ENCODE measurements at places on chromosomes 12 and 14. TPM values are rescaled to one million over a fixed set of nuclear protein-coding genes. Genes with fewer than 3 reads are reported as not detected.

DNA sequence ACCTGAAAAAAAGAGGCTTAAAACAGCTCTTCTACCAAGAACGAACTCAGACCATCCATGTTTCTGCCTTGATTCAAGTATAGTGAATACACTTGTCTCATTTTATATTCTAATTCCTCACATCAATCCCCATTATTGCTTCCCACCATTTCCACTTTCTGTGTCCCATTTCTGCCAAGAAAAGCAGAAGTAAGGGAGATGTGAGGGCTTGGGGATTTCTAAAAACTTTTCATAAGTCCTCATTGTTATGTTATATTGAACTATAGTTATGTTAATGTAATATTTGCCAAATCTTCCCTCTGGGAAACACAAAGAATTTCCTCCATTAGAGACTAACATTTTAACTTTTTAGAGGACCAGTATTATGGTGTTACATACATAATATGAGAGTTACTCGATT is 48.2 kb upstream of the PSMA6 start:
- no peaks in the 10 kb centered on the region for H3K4me1 ChIP-seq
- no peak overlapping the region for H3K4me3 ChIP-seq
- DNase-seq: no peak
- H3K27ac ChIP-seq: no peak overlapping the region

DNA sequence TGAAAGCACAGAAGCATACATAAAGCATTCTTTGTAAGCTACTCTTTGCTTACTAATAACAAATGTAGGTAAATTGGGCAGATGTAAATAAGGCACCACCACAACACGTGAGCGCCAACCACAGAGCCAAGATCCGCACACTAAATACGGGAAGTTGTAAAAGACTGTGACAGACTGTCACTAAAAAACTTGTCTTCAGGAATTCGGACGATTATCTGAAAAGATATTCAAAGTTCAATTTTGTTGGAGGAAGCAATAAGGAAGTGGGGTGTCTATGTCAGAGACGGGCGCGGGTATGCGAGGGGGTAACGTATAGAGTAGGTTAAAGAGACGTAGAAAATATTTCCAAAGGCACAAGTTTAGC is 1.5 kb upstream of the HSP90B1 start:
- DNase-seq: no peak
- peak overlapping the region; percentile 70 for H3K4me3 ChIP-seq
- H3K27me3 ChIP-seq: no peaks in the 10 kb centered on the region
- H3K36me3 ChIP-seq: peaks cover 6% of the 10 kb centered on the region
- H3K27ac ChIP-seq: peak overlapping the region; percentile 89

- no peaks in the 10 kb centered on the region for H3K4me1 ChIP-seq
- peaks cover 2% of the 10 kb centered on the region for H3K27me3 ChIP-seq
- no peak for DNase-seq
- H3K27ac ChIP-seq: no peak overlapping the region
- H3K36me3 ChIP-seq: no peaks in the 10 kb centered on the region
Observed at GRCh38 chr12:52271158-52271557, 3.3 kb upstream of the KRT86 start.

The SPTSSA gene
- 15.9 TPM for total RNA-seq

The SLC16A7 gene
- 44.2 TPM for total RNA-seq

DNA sequence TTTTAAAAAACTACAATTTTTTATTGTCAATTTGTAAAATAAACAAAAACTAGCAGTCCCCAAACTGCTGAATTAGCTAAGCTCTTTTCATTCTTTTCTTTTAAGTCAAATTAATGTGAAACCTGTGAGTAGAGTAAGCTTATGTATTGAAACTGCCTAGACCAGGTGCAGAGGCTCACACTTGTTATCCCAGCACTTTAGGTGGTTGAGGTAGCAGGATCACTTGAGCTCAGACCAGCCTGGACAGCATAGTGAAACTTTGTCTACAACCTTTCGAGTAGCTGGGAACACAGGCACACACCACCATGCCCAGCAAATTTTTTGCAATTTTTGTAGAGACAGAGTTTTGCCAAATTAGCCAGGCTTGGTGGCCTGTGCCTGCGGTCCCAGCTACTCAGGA is 26.4 kb downstream of the SCFD1 start:
- no peaks in the 10 kb centered on the region for H3K27me3 ChIP-seq
- H3K36me3 ChIP-seq: peaks cover 2% of the 10 kb centered on the region
- DNase-seq: no peak

DNA sequence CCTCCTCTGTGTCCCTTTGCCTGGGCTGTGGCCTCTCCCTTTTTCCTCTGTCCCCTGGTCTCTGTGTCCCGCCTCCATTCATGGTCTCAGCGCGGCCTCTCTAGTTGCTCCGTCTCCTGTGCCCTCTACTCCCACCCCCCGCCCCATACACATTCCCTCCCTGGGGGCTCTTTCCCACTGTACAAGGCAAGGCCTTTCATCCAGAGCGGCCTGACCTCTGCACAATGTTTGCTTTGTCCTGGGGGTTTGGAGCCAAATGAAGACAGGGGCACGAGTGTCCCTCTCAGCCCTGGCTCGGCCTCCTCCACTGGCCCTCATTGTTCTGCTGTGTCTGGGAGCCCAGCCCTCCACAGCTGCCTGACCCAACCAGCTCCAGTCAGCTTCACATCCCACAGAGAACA is 678.6 kb downstream of the BCL11B start:
- H3K4me3 ChIP-seq: no peak overlapping the region
- no peaks in the 10 kb centered on the region for H3K27me3 ChIP-seq
- no peaks in the 10 kb centered on the region for H3K36me3 ChIP-seq
- H3K27ac ChIP-seq: no peak overlapping the region
- no peaks in the 10 kb centered on the region for H3K4me1 ChIP-seq

- DNase-seq: peak; percentile 59
- H3K4me3 ChIP-seq: peak overlapping the region; percentile 88
- peaks cover 4% of the 10 kb centered on the region for H3K4me1 ChIP-seq
- peak overlapping the region; percentile 92 for H3K27ac ChIP-seq
- no peaks in the 10 kb centered on the region for H3K27me3 ChIP-seq
Observed at GRCh38 chr12:22626406-22626805, 1.4 kb downstream of the ETNK1 start.

DNA sequence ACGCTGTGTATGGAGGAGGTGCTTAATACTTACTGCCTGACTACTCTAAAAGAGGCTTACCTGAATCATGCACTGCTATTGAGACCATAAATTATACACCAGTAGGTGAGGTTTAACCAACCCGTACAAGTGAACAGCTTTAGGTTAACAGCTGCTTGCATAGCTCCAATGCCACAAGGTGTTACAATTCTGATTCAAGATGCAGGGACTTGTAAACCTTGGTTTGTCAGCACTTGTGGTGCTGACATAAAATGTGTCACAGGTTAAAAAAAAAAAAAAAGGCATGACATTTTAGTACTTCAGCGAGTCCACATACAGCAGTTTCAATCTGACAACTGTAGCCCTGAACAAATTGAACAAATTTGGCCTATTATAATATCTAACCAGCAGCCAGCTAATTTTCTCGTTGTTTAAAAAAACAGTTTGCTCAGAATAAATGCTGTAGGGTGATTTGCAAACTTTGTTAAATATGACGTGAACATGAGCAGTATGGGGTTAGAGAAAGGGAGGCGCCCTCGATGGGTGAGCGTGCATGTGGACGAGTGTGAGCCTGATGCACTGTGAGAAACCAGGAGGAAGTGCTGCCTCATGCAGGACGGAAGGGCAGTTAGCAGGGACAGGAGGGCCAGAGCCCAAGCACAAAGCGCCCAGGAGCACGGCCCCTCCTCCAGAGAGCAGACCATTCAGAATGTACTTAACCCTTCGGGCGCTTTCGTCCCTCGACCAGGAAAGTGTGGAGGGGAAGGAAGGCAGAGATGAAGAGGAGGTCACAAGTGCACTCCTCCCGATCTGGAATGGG is 44.7 kb downstream of the TCHP start:
- H3K4me1 ChIP-seq: peaks cover 26% of the 10 kb centered on the region
- no peaks in the 10 kb centered on the region for H3K27me3 ChIP-seq
- DNase-seq: peak; percentile 48
- H3K36me3 ChIP-seq: peaks cover 13% of the 10 kb centered on the region
- peak overlapping the region; percentile 77 for H3K27ac ChIP-seq

GRCh38 chr12:130338794-130339601 is 1.3 kb downstream of the PIWIL1 start:
- no peaks in the 10 kb centered on the region for H3K4me1 ChIP-seq
- no peak overlapping the region for H3K4me3 ChIP-seq
- no peaks in the 10 kb centered on the region for H3K27me3 ChIP-seq
- DNase-seq: no peak
- H3K36me3 ChIP-seq: no peaks in the 10 kb centered on the region

GRCh38 chr12:8712572-8712971 is 14.8 kb downstream of the RIMKLB start:
- no peak overlapping the region for H3K27ac ChIP-seq
- H3K4me1 ChIP-seq: peaks cover 2% of the 10 kb centered on the region
- H3K27me3 ChIP-seq: no peaks in the 10 kb centered on the region
- H3K4me3 ChIP-seq: no peak overlapping the region

The CCDC38 gene
- total RNA-seq: not detected

- H3K4me1 ChIP-seq: peaks cover 14% of the 10 kb centered on the region
- no peaks in the 10 kb centered on the region for H3K27me3 ChIP-seq
- DNase-seq: peak; percentile 85
- H3K27ac ChIP-seq: peak overlapping the region; percentile 60
- no peak overlapping the region for H3K4me3 ChIP-seq
Observed at GRCh38 chr12:3117591-3118015, 40.4 kb downstream of the TSPAN9 start.

DNA sequence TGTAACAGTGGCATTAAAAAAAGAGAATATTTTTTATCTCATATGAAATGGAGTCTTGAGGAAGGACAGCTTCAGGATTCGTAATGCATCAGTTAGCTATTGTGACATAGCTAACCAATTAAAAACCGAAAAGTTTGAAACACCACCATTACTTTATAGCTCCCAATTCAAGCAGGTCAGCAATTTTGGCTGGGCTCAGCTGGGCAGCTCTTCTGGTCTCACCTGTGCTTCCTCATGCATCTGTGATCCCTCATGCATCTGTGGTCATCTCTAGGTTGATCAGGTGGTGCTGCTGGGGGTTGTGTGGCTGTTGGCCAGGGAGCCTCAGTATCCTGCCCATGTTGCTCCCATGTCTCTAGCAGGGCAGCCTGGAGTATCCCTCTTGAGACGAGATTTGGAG is 76.7 kb upstream of the KCNA1 start:
- H3K27ac ChIP-seq: no peak overlapping the region
- no peaks in the 10 kb centered on the region for H3K4me1 ChIP-seq
- H3K36me3 ChIP-seq: no peaks in the 10 kb centered on the region
- DNase-seq: no peak

DNA sequence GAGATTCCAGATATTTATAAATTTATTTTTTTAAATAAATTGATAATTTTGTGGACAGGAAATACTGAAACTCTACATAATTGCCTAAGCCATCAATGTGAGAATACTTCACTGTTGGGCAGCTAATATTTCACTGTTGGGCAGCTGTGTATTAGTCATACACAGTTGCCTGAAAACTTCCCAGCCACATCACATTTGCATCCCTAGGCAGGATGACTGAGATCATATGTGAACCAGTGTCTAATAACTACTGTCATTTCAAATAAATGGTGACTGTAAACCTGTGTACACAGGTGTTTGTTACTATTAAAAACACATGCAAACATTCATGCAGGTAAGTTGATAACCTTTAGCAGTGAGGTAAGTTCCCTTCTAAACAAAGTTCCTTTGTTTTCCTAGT is 43.9 kb downstream of the TMTC3 start:
- no peak overlapping the region for H3K4me3 ChIP-seq
- H3K4me1 ChIP-seq: no peaks in the 10 kb centered on the region
- H3K27ac ChIP-seq: no peak overlapping the region
- H3K27me3 ChIP-seq: no peaks in the 10 kb centered on the region
- peak; percentile 79 for DNase-seq

DNA sequence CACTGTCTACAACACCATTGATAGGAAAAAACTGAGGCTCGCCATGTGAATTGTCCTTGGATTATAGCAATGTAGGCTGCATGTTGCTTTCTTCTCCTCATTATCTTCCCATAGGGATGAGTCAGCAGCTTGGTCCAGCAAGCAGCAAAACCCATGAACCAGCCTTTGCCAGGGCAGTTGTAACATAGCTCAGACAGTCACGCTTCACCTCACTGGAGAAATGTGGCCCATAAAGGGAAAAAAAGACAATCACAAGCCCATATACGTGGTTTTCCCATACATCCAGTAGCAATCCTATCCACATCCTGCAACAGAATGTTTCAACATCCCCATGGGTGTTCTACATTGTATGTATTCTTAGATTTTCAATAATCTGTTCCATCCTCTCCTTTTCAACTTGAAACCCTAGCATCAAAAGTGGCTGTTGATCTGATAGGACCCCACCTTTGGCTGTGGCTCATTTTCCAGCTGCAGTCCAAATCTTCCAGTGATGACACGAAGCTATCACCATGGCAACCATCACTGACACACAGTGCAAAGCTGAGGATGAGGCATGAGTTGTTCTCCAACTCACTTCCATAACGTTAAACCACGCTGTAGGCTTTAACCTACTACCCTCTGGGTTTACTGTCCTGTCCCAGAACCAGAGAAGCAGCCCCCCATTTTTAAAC is 34.0 kb downstream of the GRIN2B start:
- H3K27me3 ChIP-seq: no peaks in the 10 kb centered on the region
- no peak for DNase-seq
- no peak overlapping the region for H3K4me3 ChIP-seq

The CLEC1B gene
- not detected for total RNA-seq

DNA sequence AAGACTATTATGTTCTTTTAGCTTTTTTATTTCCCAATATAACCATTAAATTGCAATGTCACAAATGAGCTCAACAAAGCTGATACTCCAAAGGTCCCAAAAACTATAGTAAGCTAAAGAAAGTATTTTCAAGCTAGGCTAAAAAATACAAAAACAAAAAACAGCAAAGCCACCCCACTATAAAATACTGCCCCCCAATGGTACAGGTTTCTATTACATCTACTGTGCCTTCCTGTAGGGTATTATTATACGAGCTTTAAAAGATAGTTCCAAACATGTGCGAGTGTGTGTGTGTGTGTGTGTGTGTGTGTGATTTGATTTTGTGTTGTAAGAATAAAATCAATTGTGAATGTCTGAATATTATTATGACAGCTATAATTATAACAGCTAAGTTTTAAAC is 1.1 kb downstream of the IFNG start:
- no peak overlapping the region for H3K27ac ChIP-seq
- DNase-seq: no peak
- H3K4me3 ChIP-seq: no peak overlapping the region
- no peaks in the 10 kb centered on the region for H3K4me1 ChIP-seq
- no peaks in the 10 kb centered on the region for H3K36me3 ChIP-seq
- no peaks in the 10 kb centered on the region for H3K27me3 ChIP-seq

DNA sequence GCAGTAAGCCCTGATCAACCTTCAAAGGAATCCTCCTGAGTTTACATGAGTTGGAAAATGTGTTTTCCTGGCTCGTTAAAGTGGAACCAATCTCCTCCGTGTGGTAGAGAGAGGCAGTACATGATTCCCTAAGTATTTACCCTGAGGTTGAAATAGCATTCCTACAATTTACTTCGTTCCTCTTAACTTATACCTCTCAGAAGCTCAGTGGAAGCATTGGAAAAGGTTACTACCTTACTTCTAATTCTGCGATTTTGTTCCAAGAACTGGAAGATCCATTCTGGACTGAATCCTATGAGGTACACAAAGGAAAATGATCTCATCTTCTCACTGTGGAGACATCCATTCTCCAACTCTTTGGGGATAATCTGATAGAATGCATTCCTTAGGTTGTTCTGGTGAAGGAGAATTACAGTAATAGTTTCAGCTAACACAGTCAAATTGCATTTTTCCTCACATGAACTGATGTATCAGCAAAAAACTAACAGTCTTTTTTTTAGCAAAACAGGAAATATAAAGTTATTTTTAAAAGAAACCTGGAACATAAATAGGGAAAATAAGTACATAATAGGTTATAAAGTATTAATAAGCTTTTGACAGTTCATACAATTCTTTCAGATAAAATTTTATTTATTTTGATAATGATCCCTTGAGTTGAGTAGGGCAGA is 475.6 kb downstream of the PDZRN4 start:
- no peak overlapping the region for H3K27ac ChIP-seq
- peak; percentile 38 for DNase-seq
- H3K4me1 ChIP-seq: no peaks in the 10 kb centered on the region
- H3K36me3 ChIP-seq: no peaks in the 10 kb centered on the region
